ENCODE measurements at places on chromosomes 7 and 10. TPM values are rescaled to one million over a fixed set of nuclear protein-coding genes. Genes with fewer than 3 reads are reported as not detected.

GRCh38 chr10:6014241-6014761, 37.0 kb upstream of the IL15RA start:
- DNase-seq: peak; percentile 21

DNA sequence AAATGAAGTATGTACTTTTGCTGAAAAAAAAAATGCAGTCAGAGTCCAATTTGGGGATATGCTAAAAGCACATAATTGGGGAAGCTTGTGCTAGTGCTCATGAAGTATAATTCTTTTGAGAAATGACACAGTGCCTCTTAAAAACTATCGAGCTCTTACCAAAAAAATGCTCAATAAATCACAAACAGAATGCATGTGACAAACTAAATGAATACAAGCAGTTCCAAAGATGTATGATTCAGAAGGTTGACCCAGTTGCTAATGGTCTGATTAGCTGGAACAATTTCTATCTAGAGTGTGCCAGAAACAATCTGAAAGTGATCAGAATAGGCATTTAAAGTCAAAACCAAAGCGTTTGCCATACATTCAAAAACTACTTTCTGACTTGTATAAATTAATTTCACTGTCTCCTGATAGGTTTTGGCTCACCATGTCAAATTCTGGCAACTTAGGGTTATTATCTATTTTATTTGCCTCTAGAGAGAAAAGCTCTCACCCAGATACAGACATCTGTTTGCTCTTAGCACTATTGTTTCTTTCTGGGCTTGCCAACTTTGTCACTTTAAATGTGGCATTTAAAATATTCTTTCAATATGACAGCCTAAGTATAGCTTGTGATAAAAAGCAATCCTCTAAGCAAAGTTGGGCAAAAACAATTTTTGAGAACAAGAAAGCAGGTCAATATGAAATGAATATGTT, 114.7 kb upstream of the AHR start:
- no peak for DNase-seq

GRCh38 chr7:66586181-66586580, 42.5 kb upstream of the KCTD7 start:
- no peak for DNase-seq

DNA sequence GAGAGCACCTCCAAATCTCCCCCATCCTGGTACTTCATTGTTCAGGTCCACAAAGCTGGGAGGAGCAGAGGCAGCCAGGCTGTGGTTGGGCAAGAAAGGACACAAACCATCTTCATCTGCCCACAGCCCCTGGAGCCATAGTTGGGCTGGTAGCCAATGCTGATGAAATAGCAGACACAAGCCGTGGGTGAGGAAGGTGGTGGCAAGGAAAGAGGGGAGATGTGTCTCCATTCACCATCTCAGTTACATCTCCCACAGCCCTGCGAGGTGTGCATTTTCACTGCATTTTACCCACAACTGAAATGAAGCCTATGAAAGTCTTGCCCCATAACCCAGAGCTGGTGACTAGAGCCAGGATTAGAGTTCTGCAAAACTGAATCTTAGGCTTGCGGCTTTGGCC, 35.0 kb downstream of the PIK3AP1 start:
- no peak for DNase-seq

DNA sequence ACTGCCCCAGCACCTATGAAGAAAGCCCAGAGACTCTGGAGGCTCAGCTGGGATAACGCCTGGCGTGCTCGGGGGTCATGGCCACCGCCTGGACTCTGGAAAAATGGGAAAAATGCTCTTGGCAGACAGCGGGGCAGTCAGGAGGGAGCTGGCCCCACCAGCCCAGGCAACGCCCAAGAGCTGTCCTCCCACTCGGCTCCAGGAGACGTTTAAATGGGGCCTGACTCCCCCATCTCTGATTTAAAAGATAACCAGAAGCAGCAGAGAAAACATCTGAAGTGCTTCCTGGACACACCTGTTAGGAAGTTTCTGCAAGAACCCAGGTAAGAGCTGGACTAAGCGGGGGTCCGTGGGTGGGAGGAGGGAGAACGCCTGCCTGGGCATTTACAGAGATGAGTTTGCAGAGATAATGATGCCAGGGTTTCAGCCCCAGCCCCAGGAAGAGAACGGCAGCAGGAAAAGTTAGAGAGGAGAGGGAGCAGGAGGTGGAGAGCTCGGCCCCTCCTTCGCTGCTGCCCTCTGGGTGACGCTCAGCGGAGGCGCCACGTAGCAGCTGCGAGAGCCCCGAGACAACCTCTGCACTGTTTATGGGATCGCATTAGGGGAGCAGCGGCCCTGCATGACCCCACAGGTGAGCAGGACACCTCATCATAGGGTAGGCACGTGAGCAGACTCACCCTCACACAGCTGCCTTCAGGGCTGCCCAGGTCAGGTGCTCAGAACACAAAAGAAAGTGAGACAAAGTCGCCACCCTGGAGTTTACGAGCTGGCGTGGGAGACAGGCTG, 83.5 kb upstream of the INSIG1 start:
- DNase-seq: no peak

DNA sequence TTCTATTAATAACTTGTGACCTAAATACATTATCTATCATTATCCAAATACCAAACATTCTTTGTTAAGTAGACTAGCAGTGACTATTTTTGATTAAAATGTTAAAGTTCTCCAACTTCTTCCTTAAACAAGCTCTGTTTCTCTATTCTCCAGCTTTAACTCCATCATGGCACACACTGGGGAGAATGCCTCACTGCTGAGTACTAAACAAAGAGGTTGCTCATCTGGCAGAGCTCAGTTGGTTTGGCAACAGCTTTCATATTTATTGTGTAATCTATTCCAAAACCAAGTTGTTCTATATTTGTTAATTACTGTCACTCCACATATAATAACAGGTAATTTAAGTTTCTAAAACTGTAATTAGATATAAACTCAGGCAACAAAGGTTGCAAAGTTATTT, 89.6 kb downstream of the USP6NL start:
- DNase-seq: no peak

GRCh38 chr10:123018531-123018930, 9.7 kb downstream of the ACADSB start:
- no peak for DNase-seq

GRCh38 chr10:5529702-5530411, 5.1 kb downstream of the CALML3 start:
- no peak for DNase-seq

- DNase-seq: no peak
These were observed 704 bp downstream of the ZNRF2 start for GRCh38 chr7:30285067-30285535.

Gene CXCL12
- 149 TPM for total RNA-seq

Gene HOXA6
- total RNA-seq: not detected
